ENCODE measurements at places on chromosomes 3 and 15.

- no peak for DNase-seq
These were observed 99.2 kb upstream of the MEIS2 start for GRCh38 chr15:37199545-37199944.

- no peak for DNase-seq
These were observed 169.8 kb downstream of the CD47 start for GRCh38 chr3:107921038-107921437.

- no peak for DNase-seq
These were observed 88.2 kb upstream of the NTRK3 start for GRCh38 chr15:88344786-88345185.

DNA sequence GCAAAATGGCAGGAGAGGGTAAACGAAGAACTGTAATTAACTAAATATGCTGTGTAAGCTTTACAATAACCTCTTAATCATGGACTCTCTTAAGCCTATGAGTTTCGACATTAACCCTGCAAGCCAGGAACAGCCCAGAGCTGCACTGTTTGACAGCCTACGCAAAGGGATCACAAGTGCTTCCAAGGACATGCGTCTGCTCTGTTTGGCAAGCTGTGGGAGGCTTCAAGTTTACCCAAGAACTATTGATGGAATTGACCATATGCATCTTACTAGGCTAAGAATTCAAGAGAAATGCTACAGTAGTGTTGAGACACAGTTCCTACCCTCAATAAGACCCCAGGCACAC is 66.0 kb downstream of the PDZRN3 start:
- DNase-seq = no peak

GRCh38 chr3:184145111-184145524 is 10.0 kb downstream of the EIF2B5 start:
- no peak for DNase-seq

GRCh38 chr3:137438561-137438960 is 325.6 kb upstream of the SOX14 start:
- no peak for DNase-seq

GRCh38 chr3:655824-656223 is 437.0 kb upstream of the CNTN6 start:
- no peak for DNase-seq

GRCh38 chr3:140756240-140757016 is 78.6 kb downstream of the TRIM42 start:
- no peak for DNase-seq

DNA sequence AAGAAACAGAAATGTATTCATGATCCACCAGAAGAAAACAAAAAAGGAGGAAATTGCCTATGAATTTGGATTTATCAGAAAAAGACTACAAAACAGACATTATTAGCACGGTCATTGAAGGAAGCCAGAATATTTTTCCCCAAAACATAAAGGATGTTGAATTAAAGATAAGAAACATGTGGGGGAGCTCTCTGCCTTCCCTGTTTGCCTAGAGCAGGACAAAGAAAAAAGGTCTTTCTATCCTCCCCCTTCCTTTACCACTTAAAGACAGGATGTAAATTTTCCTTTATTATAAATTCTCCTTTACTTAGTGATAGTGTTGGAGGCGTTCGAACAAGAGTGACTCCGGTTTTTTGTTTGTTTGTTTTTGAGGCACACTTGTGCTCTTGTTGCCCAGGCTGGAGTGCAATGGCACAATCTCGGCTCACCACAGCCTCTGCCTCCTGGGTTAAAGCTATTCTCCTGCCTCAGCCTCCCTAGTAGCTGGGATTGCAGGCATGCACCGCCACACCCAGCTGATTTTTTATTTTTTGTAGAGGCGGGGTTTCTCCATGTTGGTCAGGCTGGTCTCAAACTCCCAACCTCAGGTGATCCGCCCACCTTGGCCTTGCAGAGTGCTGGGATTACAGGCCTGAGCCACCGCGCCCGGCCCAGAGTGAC is 14.9 kb upstream of the RPN1 start:
- no peak for DNase-seq

GRCh38 chr3:171970301-171970788 is 69.0 kb upstream of the FNDC3B start:
- DNase-seq = no peak

DNA sequence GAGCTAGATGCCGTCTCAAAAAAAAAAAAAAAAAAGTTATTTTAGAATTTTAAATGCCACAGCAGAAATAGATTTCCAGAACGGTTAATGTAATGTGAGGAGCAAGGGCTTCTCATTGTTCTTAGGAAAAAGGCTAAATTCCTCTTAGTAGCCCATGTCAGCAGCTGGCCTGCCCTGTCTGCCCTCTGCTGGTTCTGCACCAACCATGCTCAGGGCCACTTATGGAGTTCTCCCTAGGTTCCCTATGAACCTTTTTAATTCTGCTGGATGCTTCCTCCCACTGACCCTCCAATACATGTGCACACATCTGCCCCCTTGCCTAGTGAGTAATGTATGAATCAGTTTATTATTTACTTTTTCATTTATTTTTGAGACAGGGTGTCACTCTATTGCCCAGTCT is 32.2 kb upstream of the DPPA4 start:
- DNase-seq = peak; percentile 54

GRCh38 chr3:45003406-45003805 is 22.7 kb upstream of the CLEC3B start:
- DNase-seq = no peak

DNA sequence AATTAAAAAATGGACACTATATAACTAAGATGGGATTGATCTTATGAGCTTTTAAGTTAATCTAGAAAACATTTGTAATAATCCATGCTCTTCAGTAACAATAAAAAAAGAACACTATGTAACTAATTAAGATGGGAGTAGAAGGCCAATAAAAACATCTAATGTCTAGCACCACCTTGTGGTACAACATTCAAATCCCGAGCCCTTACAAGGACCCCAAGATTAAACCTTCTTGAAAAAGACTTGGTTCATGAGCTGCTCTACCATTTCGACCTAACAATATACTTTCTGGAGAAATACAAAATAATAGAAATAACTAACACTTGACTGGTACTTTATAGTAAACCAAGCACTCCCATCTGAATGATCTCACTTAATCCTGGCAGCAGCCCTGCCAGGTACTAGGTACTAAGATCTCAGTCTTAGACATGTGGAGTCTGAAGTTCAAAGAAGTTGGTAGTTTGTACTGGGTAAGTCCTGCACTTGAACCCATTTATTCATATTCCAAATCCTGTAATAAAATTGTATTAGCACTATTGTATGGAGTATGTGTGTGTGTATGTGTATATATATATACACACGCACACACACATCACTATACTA is 21.8 kb downstream of the METTL6 start:
- DNase-seq = peak; percentile 18

DNA sequence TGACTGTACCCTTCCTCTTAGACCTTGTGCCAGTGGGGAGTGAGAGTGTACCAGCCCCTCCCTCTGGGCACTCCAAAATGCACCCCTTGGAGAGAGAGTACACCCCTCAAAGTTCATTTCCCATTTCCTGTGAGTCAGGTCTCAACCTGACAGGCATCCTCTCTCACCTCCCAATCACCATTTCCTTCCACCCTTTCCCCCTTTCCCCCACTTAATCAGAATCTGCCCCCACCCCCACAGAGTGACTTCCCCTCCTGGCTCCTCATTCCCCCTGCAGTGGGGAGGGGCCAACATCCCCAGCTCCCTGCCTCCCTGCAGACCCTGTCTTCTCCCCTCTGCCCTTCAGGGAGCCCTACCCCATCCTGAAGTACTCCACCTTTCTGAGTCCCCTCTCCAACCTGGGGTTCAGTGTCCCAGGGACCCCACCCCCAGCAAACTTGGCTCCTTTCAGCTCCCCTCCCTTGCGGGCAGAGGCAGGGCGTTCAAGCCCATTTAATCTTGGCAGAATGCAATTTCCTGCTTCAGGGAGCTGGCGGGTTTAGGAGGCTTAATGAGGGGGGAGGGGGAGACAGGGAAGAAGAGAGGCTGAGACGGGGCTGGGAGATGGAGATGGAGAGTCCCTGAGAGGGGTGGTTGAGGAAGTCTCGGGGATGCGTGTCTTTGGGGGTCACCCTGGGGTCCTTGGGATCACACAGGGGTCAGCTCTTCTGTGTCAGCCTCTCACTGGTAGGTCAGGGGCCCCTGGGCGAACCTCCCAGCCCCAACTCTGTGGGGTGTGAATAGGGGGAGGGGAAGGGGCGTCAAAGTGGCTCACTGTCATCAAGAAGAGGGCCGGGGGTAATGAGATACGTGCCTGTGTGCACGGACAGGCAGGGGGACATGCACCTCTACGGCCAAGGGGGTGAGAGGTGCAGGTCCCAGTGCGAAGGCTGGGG is 16.6 kb upstream of the SEMA3F start:
- no peak for DNase-seq

DNA sequence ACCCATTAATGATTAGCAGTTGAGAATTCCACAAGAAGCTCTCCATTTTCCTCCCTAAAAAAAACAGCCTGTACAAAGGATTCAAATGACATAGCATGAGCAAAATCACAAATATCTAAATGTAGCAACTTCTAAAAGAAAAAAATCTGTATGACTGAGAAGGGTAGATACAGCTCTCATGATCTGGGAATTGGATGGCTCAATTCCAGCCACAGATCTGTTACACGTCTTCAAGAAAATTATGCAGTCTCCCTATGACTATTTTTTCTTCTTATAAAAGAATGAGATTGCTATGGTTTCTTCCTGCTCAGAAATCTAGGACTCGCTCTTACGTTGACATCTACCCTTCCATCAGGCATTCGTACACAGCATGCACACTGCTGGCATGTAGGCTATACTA is 71.5 kb downstream of the PLCH1 start:
- DNase-seq = no peak

DNA sequence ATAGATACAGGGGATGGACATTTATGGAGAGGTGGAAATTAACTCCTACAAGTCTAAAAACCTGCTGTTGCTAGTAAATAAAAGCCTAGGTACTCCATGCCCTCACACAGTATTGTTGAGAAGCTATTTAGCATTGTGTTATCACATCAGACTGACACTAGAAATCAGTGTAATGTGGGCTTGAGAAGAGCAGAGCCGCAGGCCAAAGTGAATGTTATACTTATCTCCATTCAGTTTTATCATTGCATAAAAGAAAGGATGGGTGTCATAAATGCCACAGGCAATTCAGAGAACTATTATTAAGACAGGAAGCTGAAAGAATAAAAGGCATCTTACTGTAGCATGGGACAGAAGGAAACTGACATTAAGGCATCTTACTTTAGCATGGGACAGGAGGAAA is 13.7 kb upstream of the ISLR start:
- DNase-seq = no peak

DNA sequence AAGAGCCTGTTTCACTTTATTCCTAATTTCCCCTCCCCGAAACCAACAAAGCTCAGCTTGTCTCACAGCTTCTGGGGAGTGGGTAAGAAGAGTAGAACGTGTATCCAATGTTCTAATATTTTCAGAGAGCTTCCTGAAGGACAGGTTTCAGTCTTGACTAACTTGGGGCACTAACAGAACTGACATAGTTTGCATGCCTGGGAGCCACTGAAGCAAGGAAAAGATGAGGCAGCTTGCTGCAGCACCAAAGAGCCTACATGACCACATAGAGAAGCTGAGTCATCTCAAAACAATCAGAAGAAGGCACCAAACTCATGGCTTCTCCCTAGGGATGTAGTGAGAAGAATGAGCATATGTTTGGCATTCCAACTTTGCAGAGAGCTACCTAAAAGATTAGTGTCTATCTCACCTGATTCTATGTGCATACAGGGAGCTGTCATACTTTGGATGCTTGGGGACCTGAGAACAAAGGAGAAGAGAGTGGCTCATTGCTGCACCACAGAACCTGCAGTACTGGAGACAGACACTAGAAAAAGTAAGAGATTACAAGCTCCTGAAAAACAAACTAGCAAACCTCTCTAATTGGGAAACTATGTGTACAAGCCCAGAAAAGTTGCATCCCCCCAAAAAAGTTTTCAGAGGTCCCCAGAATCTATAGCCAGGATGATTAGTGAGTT is 86.9 kb downstream of the DCLK3 start:
- no peak for DNase-seq

- no peak for DNase-seq
These were observed 45.1 kb downstream of the NOX5 start for GRCh38 chr15:69059557-69059943.

DNA sequence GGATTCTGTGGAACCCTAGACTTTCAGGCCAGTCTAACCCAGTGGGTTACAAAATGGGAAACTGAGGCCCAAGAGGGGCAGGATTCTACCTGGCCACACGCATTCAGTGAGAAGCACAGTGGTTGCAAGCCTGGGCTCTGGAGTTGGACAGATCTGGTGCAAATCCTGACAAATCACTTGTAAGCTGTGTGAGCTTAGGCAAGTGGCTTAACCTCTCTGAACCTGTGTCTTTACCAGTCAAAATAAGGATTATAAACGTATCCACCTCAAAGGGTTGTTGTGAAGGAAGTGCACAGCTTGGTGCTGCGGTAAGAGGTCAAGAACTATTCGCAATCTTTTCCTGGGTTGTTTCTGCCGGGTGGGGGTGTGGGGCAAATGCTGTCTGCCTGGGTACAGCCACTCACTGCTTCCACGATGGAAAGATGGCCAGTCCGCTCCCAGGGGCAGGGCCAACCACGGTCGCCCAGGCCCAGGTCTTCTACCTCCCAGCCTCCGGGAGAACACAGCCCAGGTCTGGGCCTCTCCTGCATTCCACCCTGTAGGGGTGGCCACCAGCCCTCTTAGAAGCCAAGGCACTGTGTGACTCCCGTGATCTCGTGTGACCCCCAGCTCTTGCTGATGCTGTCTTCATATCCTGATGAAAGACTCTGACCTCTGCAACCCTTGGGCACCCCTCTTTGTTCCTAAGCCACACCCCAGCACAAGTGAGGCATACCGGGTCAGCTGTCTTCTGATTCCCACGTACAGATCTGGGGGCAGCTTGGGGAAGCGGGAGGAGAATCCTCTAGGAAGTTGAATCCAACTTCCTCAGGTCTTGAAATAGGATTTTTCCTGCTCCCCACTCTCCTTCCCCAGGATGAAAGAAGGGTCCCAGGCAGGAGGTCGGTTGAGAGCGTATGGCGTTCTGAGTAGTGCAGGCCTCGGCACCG is 1.5 kb downstream of the CHRNA3 start:
- DNase-seq = peak; percentile 22

DNA sequence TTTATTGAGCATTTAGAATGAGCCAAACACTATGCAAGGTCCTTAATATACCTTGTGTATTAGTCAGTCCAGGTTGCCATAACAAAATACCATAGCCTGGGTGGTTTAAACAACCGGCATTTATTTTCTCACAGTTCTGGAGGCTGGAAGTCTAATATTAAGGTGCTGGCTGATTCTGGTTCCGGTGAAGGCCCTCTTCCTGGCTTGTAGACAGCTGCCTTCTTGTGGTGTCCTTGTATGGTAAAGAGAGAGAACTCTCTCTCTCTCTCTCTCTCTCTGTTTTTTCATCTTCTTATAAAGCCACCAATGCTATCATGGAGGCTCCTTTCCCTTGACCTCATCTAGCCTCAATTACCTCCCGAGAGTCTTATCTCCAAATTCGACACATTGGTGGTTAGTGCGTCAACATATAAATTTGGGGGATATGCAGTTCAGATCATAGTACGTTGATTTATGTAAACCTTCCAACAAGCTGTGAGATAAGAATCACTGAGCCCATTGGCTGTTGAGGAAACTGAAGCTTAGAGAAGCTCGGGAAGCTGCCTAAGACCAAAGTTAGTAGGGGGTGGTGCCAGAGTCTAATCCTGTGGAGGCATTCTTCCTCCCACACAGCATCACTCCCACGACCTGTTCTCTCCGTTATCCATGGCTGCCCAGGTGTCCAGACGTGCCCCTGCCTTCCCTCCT is 298.0 kb upstream of the PROK2 start:
- DNase-seq = no peak

- no peak for DNase-seq
These were observed 7.4 kb downstream of the ZXDC start for GRCh38 chr3:126468028-126468891.

All from HAP-1 (cell line).